ENCODE measurements at places on chromosomes 2 and 18. TPM values are rescaled to one million over a fixed set of nuclear protein-coding genes. Genes with fewer than 3 reads are reported as not detected.

DNA sequence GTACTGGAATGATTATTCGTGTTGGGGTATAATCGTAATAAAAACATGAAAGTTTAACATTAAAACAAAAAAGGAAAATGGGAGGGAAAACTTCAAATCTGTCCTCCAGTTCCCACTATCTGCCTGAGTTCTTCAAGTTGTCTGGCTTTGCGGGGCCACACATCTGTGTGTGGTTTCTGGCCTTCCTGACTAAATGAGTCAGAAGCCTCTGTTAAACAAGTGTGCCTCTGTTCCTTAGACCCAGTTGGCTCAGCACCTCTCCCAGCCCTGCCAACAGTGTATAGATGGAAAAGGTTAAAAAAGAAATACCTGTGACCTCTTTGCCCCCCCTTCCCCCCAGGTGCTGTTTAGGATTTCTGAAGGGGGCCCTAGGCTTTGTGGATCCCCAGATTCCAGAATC lies 30.2 kb downstream of the XDH start:
- DNase-seq = no peak

- DNase-seq = no peak
Observed at GRCh38 chr2:8278709-8279354, 403.0 kb upstream of the ID2 start.

FN1 gene
- 85.5 TPM for total RNA-seq

GRCh38 chr18:45958027-45958426 lies 9.1 kb downstream of the EPG5 start:
- no peak for DNase-seq

GRCh38 chr2:96702098-96702785 lies 37.6 kb downstream of the LMAN2L start:
- DNase-seq = no peak

All from occipital lobe (tissue), 3 donors.